ENCODE measurements at places on chromosomes 2 and 18.

GRCh38 chr2:186946896-186947467 is 98.0 kb upstream of the ZSWIM2 start:
- DNase-seq = no peak

- no peak for DNase-seq
Measured at GRCh38 chr18:57175532-57175931, 28.6 kb downstream of the BOD1L2 start.

- no peak for DNase-seq
Measured at GRCh38 chr2:96924775-96925747, 55.2 kb upstream of the SEMA4C start.

- DNase-seq = no peak
Measured at GRCh38 chr2:239252393-239252792, 148.4 kb downstream of the HDAC4 start.

DNA sequence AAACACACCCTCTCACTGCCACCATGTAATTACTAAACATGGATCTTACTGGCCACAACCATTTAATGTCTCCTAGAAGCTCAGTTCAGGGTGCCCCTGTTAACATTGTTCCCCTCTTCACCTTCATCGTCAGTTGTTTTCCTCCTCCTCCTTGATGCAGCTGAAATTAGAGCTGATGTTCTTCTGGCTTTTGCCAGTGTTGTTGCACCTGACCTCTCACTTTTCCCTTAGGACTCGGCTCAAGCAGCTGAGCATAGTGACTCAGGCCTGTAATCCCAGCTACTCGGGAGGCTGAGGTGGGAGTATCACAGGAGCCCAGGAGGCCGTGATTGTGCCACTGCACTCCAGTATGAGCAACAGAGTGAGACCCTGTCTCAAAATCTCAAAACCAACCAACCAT is 70.8 kb downstream of the ACSL3 start:
- no peak for DNase-seq

- no peak for DNase-seq
Measured at GRCh38 chr2:218327451-218328210, 29.0 kb upstream of the CATIP start.

GRCh38 chr2:195700480-195700879 is 43.5 kb downstream of the SLC39A10 start:
- DNase-seq = no peak

DNA sequence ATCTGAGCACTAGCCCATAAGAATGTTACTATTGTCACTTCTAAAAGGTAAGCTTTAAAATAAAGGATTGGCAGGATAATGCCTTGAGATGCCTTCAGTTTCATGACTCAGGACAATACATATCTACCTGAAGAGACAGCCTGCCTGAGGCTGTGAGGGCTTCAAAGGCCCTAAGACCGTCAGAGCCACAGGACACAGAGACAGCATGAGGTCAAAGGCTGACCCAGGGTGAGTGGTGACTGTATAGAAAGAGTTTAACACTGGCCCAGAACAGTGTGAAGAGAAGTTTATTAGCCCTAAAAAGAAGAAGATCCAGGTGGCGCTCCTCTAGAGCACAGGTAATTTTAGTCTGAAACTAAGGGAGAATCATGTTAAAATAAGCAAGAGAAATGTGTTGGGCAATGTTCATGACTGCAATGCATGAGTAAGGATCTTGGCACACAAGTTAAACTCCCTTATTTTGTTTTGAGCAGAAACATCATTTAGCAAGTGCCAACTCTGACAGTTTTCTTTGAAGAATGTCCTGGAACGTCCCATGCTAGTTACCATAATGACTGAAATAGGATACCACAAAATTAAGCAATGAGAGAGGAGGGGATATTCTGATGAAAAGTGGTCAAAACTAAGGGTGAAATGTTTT is 78.1 kb upstream of the FAM110C start:
- DNase-seq = peak; percentile 62

- no peak for DNase-seq
Measured at GRCh38 chr2:106552921-106553320, 65.8 kb downstream of the CD8B2 start.

All from bronchial epithelial cell (primary cell).